CD4-positive, alpha-beta T cell treated with Interleukin-15 for 4 hours (primary cell): ENCODE measurements at places on chromosomes 11 and 22.

DNA sequence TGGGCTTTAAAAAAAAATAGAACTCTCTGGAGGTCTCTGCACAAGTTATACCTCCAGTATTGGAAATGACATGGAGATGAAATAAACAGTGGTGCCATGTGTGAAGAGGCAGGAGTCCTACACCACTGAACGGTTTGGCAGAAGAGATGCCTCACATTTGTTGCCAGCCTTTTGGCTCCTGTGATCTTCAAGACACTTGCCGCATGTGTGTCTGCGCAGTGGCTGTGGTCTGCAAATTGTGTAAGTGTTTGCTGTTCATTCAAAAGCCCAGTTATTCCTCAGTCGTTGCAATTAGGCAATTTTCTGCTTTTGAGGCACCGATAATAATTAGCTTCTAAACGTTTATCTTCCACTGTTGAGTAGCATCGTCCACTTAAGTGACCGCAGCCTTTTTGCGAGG is 319.1 kb downstream of the BRD1 start:
- no peak for DNase-seq

DNA sequence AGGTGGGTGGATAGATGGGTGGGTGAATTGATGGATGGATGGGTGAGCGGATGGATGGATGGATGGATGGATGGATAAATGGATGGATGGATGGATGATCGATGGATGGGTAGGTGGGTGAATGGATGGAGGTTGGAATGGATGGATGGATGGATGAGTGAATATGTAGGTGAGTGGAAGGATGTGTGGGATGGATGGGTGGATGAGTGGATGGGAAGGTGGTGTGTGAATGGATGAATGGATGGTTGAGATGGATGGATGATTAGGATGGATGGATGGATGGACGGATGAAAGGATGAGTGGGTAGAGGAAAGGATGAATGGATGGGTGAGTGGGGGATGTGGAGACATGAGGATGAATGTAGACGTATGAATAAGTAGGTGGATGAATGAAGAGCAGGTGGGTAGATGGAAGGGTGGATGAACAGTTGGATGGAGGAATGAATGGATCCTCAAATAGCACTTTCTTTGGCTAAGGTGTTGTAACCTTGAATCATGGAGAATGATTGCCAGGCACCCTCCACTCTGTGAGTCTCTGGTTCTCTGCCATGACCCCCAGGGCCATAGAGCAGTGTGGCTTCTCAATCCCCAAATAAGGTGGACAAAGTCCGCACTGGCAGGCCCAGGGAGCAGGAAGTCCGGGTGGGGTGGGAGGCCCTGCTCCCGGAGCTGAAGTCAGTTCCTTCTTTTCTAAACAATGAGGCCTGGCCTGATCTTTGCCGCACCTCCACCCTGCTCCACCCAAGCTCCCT is 36.9 kb downstream of the IGF2 start:
- no peak for DNase-seq

DNA sequence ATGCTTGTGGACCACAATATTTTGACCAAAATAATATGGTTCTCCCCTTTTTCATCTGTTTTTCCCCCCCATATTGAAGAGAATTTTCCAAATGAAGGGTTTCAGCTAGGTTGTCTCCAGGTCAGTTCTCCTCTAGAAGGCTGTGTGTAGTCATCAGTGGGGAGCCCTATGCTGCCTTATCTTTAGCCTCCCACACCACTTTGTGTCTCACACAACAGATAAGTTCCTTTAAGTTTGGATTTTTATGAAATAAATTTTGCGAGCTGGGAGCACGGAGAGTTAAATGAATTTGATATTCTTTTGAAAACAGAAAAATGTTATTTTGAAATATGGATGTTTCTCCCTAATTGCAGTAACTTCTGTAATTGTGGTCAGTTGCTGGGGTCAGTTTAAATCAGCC is 28.9 kb downstream of the PAX6 start:
- no peak for DNase-seq

GRCh38 chr11:130666781-130667251 is 218.4 kb downstream of the ADAMTS15 start:
- DNase-seq = no peak

DNA sequence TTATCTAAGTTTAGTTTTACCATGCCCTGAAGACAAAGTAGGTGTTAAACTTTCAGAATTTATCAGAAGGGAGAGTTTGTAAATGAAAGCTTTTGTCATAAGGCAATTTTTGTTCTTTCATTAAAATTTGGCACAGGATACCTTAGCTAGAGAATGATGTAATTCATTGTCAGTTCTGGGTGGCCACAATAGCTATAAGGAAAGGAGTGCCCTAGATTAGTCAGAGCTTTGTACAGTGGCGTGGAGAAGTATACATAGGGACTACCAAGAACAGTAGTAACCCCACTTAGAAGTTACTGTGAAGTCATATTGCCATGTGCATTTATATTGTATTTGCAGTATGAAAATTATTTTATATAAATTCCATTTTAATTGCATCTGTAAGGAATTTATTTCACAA is 126.3 kb upstream of the CARD18 start:
- no peak for DNase-seq
